ENCODE measurements at places on chromosomes 2 and 18.

DNA sequence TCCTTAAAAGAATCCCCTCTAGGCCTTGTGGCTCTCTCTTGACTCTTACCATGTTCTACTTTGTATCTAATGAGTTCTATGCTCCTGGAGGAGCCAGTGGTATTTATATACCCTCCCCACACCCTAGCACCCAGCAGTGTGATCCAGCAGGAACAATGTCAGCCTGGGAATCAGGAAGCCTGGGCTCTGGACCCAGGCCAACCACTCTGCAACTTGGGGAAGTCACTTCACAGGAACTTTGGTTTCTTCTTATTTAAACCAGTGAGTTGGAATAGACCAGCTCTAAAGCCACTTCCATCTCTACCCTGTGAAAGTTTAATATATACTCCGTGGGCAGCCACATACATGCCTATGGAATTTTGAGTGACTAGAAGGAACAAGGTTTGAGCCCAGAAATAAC, 11.6 kb upstream of the SPTBN1 start:
- DNase-seq: no peak

- no peak for DNase-seq
Measured at GRCh38 chr18:12028674-12029073, 47.4 kb downstream of the IMPA2 start.

- no peak for DNase-seq
Measured at GRCh38 chr2:215895330-215895729, 118.0 kb downstream of the MREG start.

- DNase-seq: peak; percentile 17
Measured at GRCh38 chr2:233857511-233858141, 3.3 kb upstream of the HJURP start.

DNA sequence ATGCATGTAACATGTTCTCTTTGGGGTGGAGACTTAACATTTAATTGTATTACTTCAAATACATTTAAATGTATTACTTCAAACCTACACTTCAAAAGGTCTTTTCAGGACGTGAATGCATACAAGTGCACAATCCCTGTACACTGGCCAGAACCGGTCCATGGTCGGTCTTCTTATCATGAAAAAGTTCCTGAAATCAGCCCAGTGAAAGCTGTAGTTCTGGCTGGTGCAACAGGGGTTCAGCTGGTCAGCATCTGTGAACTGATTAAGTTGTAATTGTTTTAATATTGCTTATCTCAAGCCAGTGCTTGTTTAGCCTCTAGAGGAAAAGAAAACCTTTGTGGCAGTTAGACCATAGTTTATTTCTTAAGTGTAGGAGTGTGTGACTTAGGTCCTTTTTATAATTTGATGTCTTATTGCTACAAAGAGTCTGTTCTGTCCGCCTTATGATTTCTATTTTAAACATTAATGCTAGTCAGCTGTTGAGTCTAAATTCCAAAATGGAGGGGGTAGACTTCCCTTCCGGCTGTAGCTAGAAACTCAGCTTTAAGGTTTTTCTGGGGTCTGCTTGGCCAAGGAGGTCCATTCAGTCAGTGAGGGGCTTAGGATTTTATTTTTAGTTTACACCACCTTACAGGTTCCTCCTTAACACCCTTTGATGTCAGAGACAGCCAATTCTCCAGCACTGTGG, 768 bp upstream of the CYBRD1 start:
- DNase-seq: no peak

DNA sequence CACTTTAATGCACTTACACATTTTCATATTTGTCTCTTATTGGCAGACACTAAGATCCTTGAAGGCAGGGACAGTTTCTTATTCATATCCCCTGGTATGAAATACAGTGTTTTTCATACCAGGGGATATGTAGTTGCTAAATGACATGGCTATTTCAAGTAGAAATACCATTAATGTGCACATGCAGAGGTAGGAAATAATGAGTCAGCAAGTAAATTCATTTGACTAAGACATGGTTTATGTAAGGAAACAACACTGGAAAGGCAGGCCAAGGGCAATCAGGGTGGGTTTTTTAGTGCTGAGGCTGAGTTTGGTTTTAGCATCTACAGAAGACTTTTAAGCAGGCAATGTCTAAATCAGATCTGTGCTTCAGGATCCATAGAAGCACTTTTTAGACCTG, 155.9 kb downstream of the WDPCP start:
- no peak for DNase-seq

- no peak for DNase-seq
Measured at GRCh38 chr18:26791676-26792075, 73.8 kb downstream of the AQP4 start.

- DNase-seq: no peak
Measured at GRCh38 chr18:70398076-70398475, 109.2 kb downstream of the SOCS6 start.

GRCh38 chr2:207395535-207396251, 134.1 kb upstream of the CREB1 start:
- DNase-seq: no peak

DNA sequence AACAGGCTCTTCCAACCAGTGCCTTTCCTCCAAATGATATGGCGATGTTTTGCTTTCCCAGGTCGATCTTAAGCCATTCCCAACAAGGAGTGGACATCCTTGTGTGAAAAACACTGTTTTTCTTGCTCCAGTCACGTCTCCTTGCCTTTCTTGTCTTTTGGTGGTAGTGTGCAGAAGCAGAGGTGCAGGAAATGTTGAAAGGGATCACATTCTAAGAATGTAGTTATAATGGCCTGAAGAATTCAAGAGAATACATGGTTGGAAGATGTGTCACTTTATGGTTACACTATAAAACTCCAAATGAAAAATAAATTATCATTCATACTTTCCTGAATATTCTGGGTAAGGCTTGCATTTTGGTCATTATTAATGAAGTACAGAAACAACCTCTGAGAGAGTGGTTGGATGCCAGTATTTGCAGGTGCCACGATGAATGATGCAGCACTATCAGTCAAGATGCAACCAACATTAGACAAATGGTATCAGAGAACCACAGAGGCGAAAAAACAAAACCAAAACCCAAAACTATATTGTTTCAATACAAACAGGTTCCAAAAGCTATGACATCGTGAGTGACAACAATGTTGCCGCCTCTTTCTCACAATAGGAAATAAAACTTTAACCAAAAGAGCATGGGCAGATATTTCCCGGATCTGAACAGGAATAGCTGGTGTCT, 27.5 kb upstream of the POLE4 start:
- no peak for DNase-seq
